ENCODE measurements at places on chromosomes 7 and 10.

- peak; percentile 61 for DNase-seq
Measured at GRCh38 chr7:78970440-78970916, 483.0 kb downstream of the MAGI2 start.

GRCh38 chr10:101272229-101272868 lies 43.1 kb upstream of the LBX1 start:
- DNase-seq = peak; percentile 70

DNA sequence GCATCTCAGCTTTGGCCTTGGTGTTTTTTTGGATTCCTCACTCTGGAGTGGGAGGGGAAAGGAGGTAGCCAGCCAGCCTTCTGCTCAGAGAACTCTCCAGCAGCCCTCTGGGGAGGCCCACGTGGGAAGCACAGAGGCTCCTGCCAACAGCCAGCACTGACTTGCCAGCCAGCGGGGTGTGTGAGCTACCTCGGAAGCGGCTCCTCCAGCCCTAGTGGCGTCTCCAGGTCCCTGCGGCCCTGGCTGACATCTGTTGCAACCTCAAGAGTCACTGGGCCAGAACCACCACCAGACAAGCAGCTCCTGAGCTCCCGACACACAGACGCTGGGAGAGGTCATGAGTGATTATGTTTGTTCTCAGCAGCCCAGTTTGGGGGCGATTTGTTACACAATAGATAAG lies 180.2 kb upstream of the FZD8 start:
- DNase-seq = peak; percentile 48

DNA sequence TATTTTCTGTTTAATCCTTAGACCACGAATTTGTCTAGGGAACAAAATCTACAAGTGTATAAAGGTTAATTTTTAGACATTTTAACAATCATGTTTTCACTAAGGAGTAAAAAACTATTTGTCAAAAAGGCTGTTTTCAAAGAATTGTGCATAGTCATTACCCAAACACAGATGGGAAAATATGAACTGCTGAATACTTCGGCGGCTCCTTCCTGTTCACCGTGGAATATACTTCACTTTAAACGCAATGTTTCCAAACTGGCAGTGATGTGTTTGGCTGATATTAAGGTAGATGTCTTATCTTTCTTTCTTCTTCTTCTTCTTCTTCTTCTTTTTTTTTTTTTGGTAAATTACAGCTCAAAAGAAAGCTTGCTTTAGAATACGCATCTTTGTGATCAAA lies 41.4 kb downstream of the JCAD start:
- DNase-seq = no peak
